Activated CD4-positive, alpha-beta T cell treated with anti-CD3 and anti-CD28 coated beads, Interleukin-2, amount 50 U/mL, for 4 hours (primary cell): ENCODE measurements at places on chromosomes 2 and 18.

- no peak for DNase-seq
These were observed 39.5 kb upstream of the ATP6V1B1 start for GRCh38 chr2:70895998-70896764.

DNA sequence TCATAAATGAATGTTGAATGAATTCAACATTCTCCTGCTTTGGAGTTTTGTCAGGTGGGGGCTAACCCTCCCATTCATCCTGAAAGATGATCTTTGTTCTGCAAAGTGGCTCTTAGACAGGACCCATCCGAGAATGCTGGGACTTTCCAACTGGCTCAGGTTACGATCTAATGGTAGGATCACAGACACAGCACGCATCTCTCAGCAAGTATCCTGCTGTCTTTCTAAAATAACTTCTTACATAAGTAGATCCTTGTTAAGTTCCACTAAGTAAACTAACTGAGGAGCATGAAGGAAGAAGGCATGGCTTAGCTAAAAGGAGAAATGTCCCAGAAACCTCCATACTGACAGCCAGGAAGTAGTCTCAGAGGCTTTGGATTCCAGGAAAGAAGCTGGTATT lies 23.7 kb downstream of the CYP27A1 start:
- DNase-seq, result no peak

DNA sequence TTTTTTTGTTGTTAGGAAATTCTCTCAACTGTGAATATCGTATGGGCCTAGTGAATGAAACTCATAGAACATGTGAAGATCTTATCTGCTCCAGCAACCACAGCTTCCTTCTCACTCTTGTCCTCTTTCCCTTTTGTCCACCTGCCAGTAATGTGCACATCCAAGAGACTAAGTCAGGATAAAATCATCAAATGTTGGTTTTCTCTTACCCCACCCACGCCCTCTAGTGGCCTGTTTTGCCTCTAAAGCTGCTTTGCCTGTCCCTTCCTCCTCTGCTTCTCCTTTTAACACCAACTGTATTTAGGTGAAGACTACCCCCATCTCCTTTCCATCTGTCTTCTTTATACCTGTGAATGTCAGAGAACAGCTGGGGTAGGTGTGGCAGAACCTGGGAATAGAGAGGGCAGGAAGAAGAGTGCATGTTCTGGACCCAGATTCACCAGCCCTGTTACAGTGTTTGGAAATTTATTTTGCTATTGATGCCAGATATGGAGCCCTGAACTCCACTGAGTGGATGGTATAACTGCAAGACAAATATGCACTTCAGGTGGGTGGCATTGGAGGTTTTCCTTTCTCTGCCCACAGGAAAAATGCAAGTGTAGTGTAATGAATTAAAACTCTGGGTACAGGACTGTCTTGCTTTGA lies 8.4 kb upstream of the MGAT5 start:
- DNase-seq, result peak; percentile 72

DNA sequence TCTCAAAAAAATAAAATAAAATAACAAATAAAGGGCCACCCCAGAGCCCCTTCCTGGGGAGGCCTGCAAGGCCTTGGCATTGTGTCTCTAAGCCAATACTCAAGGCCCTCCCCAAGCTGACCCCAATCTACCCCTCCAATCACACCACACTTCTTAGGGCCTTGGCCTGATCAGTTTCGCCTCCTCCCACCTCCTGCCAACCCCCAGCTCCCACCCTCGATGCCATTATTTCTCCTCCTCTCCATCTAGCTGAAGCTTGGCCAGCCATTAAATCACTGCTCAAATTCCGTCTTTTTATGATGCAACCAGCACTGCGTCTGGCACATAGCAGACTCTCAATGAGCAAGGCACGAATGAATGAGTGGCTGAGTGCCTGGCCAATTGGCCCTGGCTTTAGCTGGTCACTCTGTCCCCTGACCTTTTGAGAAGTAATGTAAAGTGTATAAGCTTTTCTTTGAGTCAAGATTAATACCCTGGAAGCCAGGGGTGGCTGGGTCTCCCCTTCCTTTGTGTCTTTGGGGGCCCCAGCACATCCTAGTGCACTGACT lies 55.9 kb downstream of the SMAD7 start:
- no peak for DNase-seq

DNA sequence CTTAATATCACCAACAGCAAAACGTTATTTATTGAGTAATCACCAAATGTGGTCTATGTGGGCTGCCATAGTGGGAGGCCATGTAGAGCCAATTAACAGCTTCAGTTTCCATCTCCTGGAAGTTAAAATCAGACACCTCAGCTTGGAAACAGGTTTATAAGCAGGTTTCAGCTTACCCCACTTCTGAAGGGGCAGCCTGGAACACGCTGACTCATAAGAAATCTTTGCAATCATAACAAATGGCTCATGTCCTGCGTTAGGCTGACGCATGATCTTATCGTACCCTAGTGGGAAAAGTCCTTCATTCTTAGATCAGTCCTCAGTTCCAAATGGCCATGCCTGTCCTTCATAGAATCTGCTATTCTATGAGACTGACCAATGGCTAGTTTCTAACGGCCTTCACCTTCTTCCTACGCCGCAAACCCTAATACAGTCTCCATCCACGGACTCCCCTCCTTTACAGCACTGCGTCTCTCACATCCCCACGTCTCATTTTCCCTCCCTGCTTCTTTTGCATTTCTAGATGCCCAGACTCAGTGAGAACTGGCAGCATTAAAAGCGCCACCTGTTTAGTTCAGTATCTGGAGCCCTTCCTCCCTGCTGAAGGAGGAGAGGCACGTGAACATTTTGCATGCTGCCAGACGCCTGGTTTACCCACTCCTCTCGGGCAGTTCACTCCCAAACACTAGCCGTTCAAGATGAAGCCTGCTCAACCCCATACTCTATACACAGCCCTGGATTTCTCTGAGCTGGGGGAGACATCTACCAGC lies 24.2 kb upstream of the BZW1 start:
- DNase-seq, result peak; percentile 1

DNA sequence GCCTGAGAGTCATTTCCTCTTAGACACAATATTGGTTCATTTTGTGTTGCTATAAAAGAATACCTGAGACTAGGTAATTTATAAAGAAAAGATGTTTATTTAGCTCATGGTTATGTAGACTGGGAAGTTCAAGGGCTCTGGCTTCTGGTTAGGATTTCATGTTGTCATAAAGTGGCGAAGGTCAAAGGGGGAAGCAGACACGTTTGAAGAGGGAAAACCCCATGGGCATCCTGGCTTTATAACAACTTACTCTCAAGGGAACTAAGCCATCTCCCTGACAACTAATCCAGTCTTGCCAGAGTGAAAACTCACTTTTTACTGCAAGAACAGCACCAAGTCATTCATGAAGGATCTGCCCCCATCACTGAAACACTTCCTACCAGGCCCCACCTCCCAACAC lies 89.7 kb upstream of the RNF152 start:
- no peak for DNase-seq

- peak; percentile 79 for DNase-seq
These were observed 12.1 kb downstream of the CD226 start for GRCh38 chr18:69935319-69936190.

- DNase-seq, result no peak
These were observed 40.3 kb upstream of the ZFP36L2 start for GRCh38 chr2:43266711-43267111.

- no peak for DNase-seq
These were observed 126.6 kb upstream of the KYNU start for GRCh38 chr2:142750858-142751257.
